ENCODE measurements at places on chromosomes 1 and 21.

- no peak for DNase-seq
Observed at GRCh38 chr1:169890761-169891538, 2.7 kb downstream of the SCYL3 start.

DNA sequence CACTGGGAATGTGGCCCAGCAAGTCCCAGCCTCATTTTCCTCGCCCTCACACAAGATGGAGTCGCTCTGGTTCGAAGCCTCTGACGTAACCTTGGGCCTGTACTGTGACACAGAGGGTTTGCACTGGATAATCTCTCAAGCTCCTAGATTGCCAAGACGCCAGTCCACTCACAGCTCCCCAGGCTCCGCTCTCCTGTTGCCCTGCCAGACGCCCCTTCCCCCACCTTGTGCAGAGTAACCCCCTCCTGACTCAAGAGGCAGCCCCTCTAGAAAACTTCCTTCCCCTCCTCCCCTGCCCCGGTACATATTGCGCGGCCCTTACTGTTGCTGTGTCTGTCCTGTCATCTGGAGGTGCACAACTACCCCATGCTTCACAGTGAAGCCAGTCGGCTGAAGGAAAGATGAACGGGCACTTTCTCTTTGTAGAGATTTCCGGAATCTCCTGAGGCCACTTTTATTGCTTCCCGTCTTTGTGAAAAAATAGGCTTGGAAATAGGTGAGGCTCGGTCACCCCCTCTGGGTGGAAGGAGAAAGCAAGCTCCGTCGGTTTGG, 981 bp upstream of the KIAA1614 start:
- no peak for DNase-seq

DNA sequence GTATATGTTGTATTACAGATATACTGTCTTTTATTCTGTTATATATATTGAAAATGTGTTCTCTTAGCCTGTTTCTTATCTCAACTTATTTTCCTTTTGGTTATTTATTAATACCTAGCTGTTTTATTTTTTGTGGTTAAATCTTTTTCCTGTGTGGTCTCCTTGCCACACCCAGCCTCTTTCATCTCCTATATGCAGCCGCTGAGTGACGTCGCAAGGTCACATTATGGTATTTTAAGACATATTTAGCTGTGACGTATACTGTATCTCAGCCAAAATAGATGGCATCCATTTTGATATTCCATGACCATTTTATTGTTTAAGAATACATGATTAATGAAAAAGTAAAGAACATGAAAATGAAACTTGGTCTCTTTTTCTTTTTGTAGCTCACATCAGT, 29.1 kb downstream of the CENPF start:
- DNase-seq, result no peak

DNA sequence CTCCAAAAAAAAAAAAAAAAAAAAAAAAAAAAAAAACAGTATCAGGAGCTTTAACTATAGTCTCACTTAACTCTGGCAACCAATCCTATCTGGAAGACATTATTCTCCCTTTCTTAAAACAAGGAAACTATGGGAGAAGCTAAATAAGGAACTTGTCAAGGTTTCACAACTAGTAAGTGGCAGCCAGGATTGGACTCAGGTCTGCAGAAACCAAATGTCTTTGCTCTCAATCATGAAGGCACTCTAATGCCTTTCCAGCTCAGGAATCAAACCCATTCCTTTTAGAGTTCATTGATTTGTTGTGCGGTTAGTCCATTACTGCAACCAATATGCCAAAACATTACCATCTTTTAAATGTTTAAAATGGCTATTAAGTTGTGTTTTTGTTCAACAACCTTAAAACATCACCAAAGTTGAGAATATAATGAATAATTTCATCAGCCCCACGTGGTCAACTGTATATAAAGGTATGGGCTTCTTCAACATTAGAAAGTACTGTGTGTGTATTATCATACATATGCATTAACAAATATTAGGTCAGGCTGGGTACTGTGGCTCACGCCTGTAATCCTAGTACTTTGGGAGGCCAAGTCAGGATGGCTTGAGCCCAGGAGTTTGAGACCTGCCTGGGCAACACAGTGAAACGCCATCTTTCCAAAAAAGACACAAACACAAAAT, 1.5 kb downstream of the EPRS1 start:
- no peak for DNase-seq

- DNase-seq, result no peak
Observed at GRCh38 chr1:211688421-211688820, 13.0 kb upstream of the NEK2 start.

Measured in cerebellar nuclear complex (tissue), 1 donor.